ENCODE measurements at places on chromosomes 16 and 17. TPM values are rescaled to one million over a fixed set of nuclear protein-coding genes. Genes with fewer than 3 reads are reported as not detected.

- DNase-seq = peak; percentile 94
These were observed 6.0 kb upstream of the CHRNE start for GRCh38 chr17:4908711-4909496.

DNA sequence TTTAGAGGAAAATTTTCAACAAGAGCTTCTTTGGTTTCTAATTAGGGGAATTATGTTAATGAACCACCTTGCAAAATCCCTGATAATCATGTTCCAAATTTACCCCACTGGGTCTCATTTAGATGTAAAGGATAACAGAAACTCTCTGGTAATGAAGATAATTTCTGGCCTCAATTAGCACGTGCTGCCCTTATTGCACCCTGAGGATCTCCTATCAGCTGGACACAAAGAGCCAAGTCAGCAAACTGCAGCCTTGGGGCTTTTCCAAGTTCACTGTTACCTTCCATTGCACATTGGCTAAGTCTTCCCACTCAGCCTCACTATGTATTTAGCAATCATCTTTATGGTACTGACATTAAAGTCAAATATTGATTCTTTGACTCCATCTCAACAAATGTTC lies 78.1 kb downstream of the GP2 start:
- DNase-seq = no peak

DNA sequence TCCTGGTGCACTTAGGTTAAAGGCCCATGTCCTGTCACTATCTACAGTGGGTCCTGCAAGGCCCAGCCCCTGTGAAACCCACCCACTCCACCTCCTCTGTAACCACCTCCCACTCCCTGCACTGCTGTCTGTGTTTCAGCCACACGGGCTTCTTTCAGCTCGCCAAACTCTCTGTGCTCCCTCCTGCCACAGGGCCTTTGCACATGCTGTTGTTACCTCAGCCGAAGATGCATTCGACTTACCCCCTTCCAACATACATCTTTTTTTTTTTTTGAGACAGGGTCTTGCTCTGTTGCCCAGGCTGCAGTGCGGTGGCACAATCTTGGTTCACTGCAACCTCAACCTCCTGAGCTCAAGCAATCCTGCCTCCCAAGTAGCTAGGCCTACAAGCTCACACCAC lies 76.5 kb upstream of the RPL38 start:
- DNase-seq = no peak

- peak; percentile 76 for DNase-seq
These were observed 2.7 kb downstream of the MPO start for GRCh38 chr17:58277802-58278595.

- no peak for DNase-seq
These were observed 6.3 kb upstream of the RGS9 start for GRCh38 chr17:65130832-65131231.

- no peak for DNase-seq
These were observed 6.6 kb downstream of the GID4 start for GRCh38 chr17:18045691-18046350.

DNA sequence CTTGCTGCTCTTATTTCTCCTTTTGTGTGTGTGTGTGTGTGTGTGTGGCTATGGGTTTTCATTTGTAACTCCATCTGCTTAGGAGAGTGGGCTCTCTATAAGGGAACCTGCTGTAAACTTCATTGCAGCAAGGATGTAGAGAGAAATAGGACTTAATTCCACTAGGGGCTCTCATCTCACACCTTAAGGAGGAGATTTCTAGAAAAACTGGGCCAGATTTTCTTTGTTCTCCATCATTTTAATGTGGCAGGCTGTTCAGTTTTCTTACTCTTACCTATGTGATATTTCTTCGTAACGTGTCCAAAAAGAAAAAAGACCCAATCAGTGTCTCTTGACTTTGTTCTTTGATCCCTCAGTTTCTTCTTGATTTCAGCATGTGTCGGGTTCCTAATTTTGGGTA lies 4.5 kb upstream of the CASC3 start:
- DNase-seq = no peak

- DNase-seq = peak; percentile 37
These were observed 17.8 kb downstream of the JPH3 start for GRCh38 chr16:87620201-87620495.

DNA sequence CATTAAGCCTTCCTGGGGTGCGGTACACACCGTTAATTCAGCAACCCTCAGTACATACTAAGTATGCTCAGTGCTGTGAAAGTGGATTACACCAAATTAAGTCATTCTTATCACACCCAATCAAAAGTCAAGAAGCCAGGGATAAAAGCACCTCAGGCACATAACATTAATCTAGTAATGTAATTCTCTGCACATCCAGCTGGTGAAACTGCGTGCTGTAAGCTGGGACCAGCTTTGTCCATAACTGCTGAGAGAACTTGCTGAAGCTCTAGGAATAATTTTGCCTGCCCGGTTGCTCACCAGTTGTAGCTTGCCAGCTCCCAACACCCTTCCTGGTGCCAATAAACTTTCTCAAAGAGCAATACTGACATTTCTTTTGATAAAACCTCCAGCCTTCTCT lies 44.9 kb downstream of the SLC47A1 start:
- DNase-seq = no peak

DNA sequence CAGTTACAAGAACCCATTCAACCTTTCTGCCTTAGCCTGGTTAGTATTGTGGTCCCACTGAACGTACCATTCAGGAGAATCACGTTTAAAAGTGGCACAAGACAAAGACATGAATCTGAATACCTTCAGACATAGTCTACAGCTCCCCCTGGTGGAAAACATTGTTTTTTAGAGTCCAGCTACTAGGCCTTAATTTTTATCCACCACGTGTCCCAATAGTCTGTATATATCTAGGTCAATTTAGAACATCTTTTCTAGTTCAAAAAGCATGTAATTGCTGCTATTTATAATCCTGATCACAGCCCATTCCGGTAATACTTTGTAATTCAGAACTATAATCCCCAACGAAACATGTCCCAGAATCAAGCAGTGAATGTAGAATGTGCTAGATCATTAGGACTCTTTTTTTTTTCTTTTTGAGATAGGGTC lies 13.7 kb upstream of the GUCY2D start:
- DNase-seq = no peak

- no peak for DNase-seq
These were observed 47.2 kb downstream of the PITPNM3 start for GRCh38 chr17:6509031-6509771.

DNA sequence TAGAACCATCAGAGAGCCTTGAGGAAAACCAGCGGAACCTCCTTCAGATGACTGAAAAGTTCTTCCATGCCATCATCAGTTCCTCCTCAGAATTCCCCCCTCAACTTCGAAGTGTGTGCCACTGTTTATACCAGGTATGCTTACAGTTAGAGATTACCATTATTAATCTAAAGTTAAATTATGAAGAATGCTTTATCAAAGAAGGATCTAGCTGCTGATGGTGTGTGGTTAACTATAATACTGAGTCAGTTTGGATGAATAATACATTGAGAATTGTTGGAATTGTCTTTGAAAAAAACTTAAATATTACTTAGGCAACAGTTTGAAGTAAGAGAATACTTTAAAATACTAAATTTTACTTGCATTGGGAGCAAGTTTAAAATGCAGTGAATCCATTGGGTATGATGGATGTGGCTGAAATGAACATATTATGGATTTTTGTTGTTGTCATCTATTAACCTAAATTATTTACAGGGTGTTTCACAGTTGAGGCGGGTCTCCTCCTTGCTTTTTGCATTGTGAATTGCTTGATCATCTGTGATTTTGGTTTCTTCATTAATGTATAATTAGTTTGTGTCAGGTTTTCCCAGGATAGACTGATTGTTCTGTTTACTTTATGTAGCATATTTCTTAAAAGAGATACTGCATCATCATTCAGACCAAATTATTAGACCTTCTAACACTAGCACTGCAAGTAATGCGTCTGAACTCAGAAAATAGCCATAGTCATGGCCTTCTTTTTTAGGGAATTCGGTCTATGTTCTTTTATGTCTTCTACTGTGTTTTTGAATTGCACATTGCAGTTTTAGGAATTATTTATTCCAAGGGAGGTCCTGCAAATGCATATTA lies 47.8 kb downstream of the OMG start:
- DNase-seq = no peak

GRCh38 chr17:29113334-29113733 lies 66.9 kb downstream of the MYO18A start:
- DNase-seq = no peak

- peak; percentile 82 for DNase-seq
These were observed 81.8 kb upstream of the TOB1 start for GRCh38 chr17:50947782-50948543.

DNA sequence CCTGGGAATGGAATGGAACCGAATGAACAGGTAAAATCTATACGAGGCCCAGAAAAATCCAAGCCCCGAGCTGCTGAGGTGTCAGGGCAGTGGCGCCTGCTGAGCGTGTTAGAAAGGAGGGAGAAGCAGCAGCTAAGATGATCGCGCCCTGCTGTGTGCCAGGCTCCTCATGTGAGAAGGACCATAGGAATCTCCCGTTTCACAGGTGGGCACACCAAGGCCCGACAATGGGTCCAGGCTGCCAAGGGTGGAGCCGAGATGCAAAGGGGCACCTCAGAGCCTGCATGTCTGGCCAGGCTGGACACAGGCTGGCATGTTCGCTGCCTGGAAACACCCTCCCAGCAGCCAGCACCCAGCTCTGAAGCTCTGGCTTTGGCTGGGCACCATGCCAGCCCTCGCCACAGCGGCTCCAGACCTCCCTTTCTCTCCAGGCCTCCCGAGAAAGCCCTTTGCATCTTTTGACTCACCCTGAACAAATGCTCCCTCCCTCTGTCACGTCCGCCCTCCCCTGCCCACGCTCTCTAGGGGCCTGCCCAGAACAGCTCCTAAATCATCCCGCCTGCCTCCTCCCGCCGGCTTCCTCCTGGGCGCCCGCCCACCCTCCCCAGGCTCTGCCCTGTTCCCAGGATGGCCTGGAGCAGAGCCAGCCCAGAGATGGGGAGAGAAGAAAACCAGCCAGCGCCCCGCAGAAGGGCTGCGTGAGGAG lies 217.8 kb upstream of the GSE1 start:
- DNase-seq = peak; percentile 79

- DNase-seq = no peak
These were observed 68.0 kb upstream of the CREBBP start for GRCh38 chr16:3948378-3948995.

- DNase-seq = no peak
These were observed 44.3 kb downstream of the HOXB1 start for GRCh38 chr17:48486557-48486956.

GRCh38 chr17:69142175-69142802 lies 594 bp upstream of the ABCA6 start:
- no peak for DNase-seq

- no peak for DNase-seq
These were observed 65.3 kb downstream of the COG7 start for GRCh38 chr16:23387666-23388065.

DNA sequence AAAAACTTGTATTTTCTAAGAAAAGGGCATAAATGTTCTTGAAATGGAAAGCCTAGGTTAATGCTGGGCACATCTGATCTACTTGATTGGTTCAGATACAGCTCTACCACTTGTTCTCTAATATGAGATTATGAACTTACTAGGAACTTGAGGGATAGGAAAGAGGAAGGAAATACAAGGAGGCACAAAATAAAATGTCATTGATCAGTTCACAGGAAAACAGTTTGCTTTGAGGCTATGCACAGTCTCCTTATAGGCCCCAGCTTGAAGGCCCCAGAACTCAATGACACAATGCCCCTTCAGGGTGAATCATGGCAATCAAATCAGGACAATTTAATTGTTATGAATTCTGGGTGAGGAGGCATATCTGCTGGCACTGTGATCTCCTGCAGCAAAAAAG lies 27.1 kb downstream of the NXPH3 start:
- DNase-seq = no peak

DNA sequence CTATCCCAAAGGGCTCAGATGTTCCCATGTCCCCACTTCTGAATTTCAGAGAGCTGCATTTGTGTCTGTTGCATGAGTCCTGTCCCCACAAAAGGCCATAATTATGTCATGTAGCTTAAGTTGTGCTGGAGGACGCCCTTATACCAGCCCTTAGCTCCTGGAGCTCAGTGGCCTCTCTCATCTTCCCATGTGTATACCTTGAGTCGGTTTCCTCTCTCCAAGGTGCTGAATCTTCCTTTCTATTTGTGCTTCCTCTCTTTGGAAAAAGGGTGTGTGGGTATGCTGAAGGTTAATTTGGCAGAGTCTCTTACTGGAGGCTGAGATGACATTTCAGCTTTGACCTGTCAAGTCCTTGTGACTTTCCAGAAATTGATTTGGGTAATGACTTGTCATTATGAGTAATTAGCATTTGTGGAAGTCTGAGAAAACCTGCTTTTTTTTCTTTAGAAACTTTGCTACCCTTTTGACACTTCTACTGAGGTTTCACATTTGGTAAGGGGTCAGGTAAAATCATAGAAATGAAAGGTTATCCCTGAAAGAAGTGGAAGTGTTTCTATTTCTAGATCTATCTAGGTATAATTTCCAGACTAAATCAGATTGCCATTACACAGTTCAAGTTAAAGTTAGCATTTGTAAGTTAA lies 185.4 kb downstream of the ABCC12 start:
- DNase-seq = no peak

DNA sequence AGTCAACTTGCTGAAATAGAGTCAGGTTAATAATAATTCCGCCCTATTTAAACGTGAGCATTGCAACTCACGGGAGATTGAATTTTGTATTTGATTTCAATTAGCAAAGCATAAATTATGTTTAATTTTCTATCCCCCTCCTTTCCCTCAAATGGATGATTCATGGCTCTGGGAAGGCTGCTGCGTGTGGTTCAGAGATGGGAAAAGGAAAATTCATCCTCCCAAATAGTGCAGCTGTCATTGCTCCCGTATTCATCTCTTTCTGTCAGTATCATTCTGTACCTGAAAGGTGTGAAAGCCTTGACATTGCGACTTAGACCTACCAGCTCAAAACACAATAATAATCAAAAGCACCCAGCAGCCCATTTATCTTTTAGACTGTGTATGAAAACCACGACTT lies 447.3 kb downstream of the HS3ST4 start:
- DNase-seq = no peak

GRCh38 chr17:9772658-9773057 lies 18.7 kb downstream of the DHRS7C start:
- no peak for DNase-seq

- DNase-seq = no peak
These were observed 12.8 kb downstream of the SPNS3 start for GRCh38 chr17:4446326-4447071.

GRCh38 chr17:43338886-43339516 lies 59.8 kb upstream of the ARL4D start:
- peak; percentile 81 for DNase-seq

GRCh38 chr16:84541999-84542817 lies 37.7 kb upstream of the MEAK7 start:
- DNase-seq = no peak

CLDN7 gene
- 1.2 TPM for total RNA-seq

SNX11 gene
- total RNA-seq = 10.5 TPM

NECAB2 gene
- total RNA-seq = 1.8 TPM

HEATR9 gene
- total RNA-seq = not detected

KRT39 gene
- total RNA-seq = not detected

ITGAL gene
- total RNA-seq = 4.2 TPM

ZCCHC14 gene
- total RNA-seq = 14.4 TPM

CCNF gene
- total RNA-seq = 1.2 TPM

GFAP gene
- total RNA-seq = 3.7 TPM

CTRB2 gene
- not detected for total RNA-seq
